ENCODE measurements at places on chromosomes 5 and 9. TPM values are rescaled to one million over a fixed set of nuclear protein-coding genes. Genes with fewer than 3 reads are reported as not detected.

Gene FOXD1
- total RNA-seq = 0.12 TPM

Gene DRD1
- total RNA-seq = not detected

Gene NUTM2F
- not detected for total RNA-seq

Gene ADAMTS12
- total RNA-seq = not detected

Gene PLPP7
- 0.26 TPM for total RNA-seq

Gene SLCO6A1
- total RNA-seq = not detected

Gene PCDHB11
- not detected for total RNA-seq

- no peaks in the 10 kb centered on the region for H3K36me3 ChIP-seq
- H3K27me3 ChIP-seq = no peaks in the 10 kb centered on the region
- H3K4me3 ChIP-seq = no peak overlapping the region
- H3K4me1 ChIP-seq = no peaks in the 10 kb centered on the region
Measured at GRCh38 chr9:105716146-105716545, 21.8 kb downstream of the TMEM38B start.

GRCh38 chr9:37918665-37919170 lies 14.8 kb upstream of the SLC25A51 start:
- no peaks in the 10 kb centered on the region for H3K27me3 ChIP-seq
- H3K4me1 ChIP-seq = no peaks in the 10 kb centered on the region
- no peak overlapping the region for H3K4me3 ChIP-seq
- H3K36me3 ChIP-seq = no peaks in the 10 kb centered on the region
- H3K27ac ChIP-seq = no peak overlapping the region
- DNase-seq = no peak

DNA sequence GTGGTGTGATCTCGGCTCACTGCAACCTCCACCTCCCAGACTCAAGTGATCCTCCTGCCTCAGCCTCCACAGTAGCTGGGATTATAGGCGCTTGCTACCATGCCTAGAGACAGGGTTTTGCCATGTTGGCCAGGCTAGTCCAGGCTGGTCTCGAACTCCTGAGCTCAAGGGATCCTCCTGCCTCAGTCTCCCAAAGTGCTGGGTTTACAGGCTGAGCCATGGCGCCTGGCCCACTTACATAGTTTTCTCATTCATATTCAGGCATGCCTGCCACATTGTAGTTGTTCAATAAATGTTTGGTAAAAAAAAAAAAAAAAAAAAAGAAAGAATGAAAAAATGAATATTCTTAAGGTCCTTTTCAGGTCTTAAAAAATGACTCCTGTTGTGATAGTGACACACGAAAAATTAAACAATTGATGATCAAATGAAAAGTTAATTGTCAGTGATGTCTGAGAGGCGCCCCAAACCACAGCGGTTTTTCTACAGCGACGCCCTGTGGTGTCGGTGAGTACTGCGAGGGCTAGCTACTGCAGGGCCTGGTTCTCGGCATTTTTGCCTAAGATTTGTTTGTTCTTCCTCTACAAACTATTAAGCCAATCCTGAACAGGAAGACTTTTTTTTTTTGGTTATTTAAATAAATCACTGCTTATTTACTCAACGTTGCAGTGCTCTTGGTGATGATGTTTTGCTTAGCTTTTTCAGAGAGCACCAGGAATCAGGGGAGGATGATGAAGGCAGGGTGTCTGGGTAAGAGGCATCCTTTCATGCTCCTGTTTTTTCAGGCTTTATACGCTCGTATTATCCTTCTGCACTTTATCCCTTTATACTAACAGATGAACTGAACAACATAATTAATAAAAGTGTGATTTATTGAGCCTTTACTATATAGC lies 67.0 kb upstream of the DPYSL3 start:
- no peak overlapping the region for H3K4me3 ChIP-seq
- peaks cover 2% of the 10 kb centered on the region for H3K36me3 ChIP-seq
- no peaks in the 10 kb centered on the region for H3K27me3 ChIP-seq

- DNase-seq = no peak
- H3K36me3 ChIP-seq = no peaks in the 10 kb centered on the region
- H3K4me1 ChIP-seq = no peaks in the 10 kb centered on the region
- H3K27me3 ChIP-seq = peaks cover 6% of the 10 kb centered on the region
- no peak overlapping the region for H3K27ac ChIP-seq
Measured at GRCh38 chr5:57277085-57277484, 103.2 kb downstream of the GPBP1 start.

DNA sequence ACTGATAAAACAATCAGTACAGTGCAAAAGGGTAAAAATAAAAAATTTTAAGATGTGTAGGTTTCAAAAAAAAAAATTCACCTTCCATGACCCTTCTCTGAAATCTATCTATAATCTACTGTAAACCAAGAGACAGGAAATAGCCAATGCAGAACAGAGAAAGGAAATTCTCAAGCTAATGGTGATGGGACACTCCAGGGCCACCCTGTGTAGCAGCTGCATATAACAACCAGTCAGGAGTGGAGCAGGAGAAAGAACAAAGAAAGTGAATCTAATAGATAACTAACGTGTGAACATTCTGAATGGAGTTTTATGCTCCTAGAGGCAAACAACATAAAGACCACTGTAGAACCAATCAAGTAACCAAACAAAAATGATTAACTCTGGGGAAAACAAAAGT lies 16.6 kb downstream of the SPTLC1 start:
- H3K36me3 ChIP-seq = peaks cover 43% of the 10 kb centered on the region
- no peak overlapping the region for H3K4me3 ChIP-seq

GRCh38 chr9:107548298-107549142 lies 59.0 kb upstream of the KLF4 start:
- DNase-seq = peak; percentile 22
- peak overlapping the region; percentile 46 for H3K27ac ChIP-seq
- no peak overlapping the region for H3K4me3 ChIP-seq

GRCh38 chr5:53965459-53965858 lies 344.9 kb downstream of the ARL15 start:
- peaks cover 16% of the 10 kb centered on the region for H3K36me3 ChIP-seq
- DNase-seq = no peak
- no peaks in the 10 kb centered on the region for H3K4me1 ChIP-seq
- no peak overlapping the region for H3K4me3 ChIP-seq
- H3K27me3 ChIP-seq = no peaks in the 10 kb centered on the region
- no peak overlapping the region for H3K27ac ChIP-seq

GRCh38 chr9:93813221-93814076 lies 141.7 kb downstream of the BARX1 start:
- no peak overlapping the region for H3K4me3 ChIP-seq
- no peak for DNase-seq
- H3K36me3 ChIP-seq = no peaks in the 10 kb centered on the region
- peaks cover 28% of the 10 kb centered on the region for H3K27me3 ChIP-seq
- H3K27ac ChIP-seq = no peak overlapping the region

DNA sequence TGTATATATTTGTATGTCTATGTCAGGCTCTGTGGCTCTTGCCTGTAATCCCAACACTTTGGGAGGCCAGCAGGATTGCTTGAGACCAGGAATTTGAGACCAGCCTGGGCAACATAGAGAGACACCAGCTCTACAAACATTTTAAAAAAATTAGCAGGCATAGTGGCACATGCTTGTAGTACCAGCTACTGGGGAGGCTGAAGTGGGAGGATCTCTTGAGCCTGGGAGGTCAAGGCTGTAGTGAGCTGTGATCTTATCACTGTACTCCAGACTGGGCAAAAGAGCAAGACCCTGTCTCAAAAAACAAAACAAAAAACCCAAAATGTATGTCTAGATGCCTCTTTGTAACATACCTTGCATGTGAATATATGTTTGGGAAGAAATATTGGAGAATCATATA lies 15.8 kb downstream of the ARRDC3 start:
- no peaks in the 10 kb centered on the region for H3K27me3 ChIP-seq
- no peak overlapping the region for H3K27ac ChIP-seq
- no peak overlapping the region for H3K4me3 ChIP-seq
- DNase-seq = no peak
- peaks cover 27% of the 10 kb centered on the region for H3K36me3 ChIP-seq

GRCh38 chr5:89343666-89344065 lies 460.7 kb upstream of the MEF2C start:
- no peak overlapping the region for H3K27ac ChIP-seq
- peak; percentile 7 for DNase-seq
- H3K4me3 ChIP-seq = no peak overlapping the region
- no peaks in the 10 kb centered on the region for H3K27me3 ChIP-seq

DNA sequence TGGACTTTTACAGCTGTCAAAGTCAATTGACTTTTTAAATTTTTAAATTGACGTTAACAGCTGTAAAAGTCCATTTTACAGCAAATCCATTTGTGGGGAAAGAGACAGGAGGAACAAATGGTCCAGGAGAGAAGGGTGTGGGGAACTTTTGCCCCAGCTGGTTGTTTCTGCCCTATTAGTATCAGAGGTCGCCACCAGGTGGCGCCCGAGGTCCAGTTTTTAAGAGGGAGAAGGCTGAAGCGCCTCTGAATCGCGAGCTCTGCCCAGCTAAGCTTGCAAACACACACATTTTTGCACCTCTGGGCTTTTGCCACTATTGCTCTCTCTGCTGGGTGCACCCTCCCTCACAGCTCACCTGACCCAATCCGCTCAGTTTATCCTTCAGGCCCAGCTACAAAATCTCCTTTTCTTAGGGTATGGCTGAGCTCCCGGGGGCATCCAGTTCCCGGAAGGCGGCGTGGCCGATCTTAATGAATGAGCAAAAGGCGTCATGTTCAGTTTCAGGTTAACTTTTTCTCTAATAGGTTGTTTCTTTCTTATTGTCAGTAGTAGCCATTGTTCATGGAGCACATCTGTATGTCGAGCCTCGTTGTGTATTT lies 6.3 kb upstream of the TTLL11 start:
- peaks cover 9% of the 10 kb centered on the region for H3K4me1 ChIP-seq
- no peak overlapping the region for H3K27ac ChIP-seq
- H3K27me3 ChIP-seq = peaks cover 4% of the 10 kb centered on the region
- peak overlapping the region; percentile 41 for H3K4me3 ChIP-seq

GRCh38 chr5:172403817-172404216 lies 50.5 kb downstream of the SH3PXD2B start:
- H3K27me3 ChIP-seq = peaks cover 4% of the 10 kb centered on the region
- H3K36me3 ChIP-seq = no peaks in the 10 kb centered on the region
- no peak overlapping the region for H3K4me3 ChIP-seq

GRCh38 chr5:73528248-73528647 lies 30.0 kb downstream of the BTF3 start:
- H3K27ac ChIP-seq = no peak overlapping the region
- no peak overlapping the region for H3K4me3 ChIP-seq
- DNase-seq = no peak

DNA sequence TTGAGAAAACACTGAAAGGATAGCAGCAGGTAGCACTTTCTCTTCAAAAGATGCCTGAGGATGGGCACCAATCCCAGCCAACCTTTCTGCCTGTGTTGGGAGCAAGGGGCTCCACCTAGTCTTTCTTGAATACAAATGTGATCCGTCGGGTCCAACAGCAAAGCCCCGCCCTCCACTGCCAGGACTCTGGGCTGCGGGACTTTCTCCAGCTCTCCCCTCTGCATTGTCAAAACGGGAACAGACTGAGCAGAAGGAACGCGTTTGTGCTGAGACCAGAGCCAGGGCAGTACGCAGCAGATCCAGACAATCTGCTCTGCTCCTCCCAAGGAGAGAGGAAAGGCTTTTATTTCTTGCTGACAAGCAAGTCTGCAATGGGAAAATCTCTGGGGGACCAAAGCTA lies 139.7 kb downstream of the SEC61B start:
- no peak overlapping the region for H3K4me3 ChIP-seq
- H3K27ac ChIP-seq = no peak overlapping the region
- H3K27me3 ChIP-seq = peaks cover 50% of the 10 kb centered on the region
- no peaks in the 10 kb centered on the region for H3K36me3 ChIP-seq
- H3K4me1 ChIP-seq = no peaks in the 10 kb centered on the region

DNA sequence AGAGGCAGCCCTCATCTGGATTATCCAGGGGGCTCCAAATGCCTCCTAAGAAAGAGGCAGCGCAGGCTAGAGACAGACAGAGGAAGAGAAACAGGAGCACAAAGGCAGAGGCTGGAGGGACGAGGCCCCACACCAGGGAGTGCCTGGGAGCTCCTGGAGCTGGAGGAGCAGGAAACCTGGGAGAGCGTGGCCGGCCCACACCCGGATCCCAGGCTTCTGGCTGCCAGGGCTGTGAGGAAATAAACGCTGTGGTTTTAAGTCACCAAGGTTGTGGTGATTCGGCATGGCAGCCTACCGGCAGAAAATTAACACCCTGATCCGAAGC lies 165.5 kb downstream of the OLFM1 start:
- H3K27me3 ChIP-seq = peaks cover 3% of the 10 kb centered on the region
- H3K4me1 ChIP-seq = no peaks in the 10 kb centered on the region
- no peak for DNase-seq
- H3K4me3 ChIP-seq = no peak overlapping the region
- no peak overlapping the region for H3K27ac ChIP-seq
- H3K36me3 ChIP-seq = no peaks in the 10 kb centered on the region

- no peak overlapping the region for H3K4me3 ChIP-seq
- peaks cover 31% of the 10 kb centered on the region for H3K27me3 ChIP-seq
- H3K27ac ChIP-seq = no peak overlapping the region
- H3K36me3 ChIP-seq = no peaks in the 10 kb centered on the region
- DNase-seq = no peak
Measured at GRCh38 chr5:74433896-74434829, 206.4 kb downstream of the ENC1 start.

- H3K27ac ChIP-seq = no peak overlapping the region
- DNase-seq = no peak
- peaks cover 24% of the 10 kb centered on the region for H3K4me1 ChIP-seq
- H3K36me3 ChIP-seq = no peaks in the 10 kb centered on the region
- H3K4me3 ChIP-seq = no peak overlapping the region
- peaks cover 22% of the 10 kb centered on the region for H3K27me3 ChIP-seq
Measured at GRCh38 chr5:10602031-10602806, 38.3 kb downstream of the ANKRD33B start.

DNA sequence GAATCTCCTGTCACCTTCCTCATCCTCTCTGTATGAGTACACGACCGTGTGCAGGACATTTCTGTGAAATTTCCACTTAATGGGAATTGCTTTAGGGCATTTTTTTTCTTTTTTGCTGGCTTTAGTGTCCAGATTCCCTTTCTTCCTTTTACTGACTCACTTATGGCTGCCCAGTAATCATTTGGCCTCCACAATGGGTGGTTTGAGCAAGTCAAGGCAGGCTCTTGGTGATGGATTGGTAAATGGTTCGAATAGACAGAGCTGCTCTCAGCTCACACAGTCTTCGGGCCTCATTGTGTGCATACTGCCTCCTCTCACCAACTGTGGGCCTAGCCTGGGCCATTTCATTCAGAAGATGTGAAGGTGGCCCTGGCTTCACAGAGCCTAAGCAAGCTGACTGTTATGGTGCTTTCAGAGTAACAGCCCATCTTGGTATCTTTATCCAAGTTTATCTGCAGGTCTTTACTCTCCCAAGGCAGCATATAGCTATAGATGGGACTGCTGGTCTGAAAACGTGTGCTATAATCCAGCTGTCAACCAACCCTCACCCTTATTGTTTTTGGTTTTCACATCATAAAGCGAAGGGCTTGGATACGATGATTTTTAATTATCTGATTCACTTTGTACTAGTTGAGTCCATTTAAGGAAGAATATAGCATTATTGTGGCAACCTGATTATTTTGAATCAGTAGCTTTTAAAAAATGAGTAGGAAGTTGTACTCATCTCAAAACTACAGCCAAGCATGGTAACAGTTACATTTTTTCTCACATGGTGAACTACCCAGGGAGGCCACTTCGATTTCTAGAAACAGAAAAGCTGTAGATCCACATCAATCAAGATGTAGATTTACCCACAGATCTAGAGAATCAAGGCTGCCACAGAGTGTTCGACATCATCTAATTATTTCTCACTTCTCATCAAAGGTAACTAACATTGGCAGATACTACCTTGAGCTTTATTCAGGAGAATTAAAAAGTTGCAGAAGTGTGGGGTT lies 50.4 kb upstream of the CKMT2 start:
- no peaks in the 10 kb centered on the region for H3K36me3 ChIP-seq
- no peak overlapping the region for H3K4me3 ChIP-seq
- DNase-seq = no peak
- H3K4me1 ChIP-seq = peaks cover 2% of the 10 kb centered on the region
- H3K27me3 ChIP-seq = no peaks in the 10 kb centered on the region
- no peak overlapping the region for H3K27ac ChIP-seq
